Activated CD8-positive, alpha-beta T cell treated with anti-CD3 and anti-CD28 coated beads for 36 hours (primary cell): ENCODE measurements at places on chromosomes 5 and 9. TPM values are rescaled to one million over a fixed set of nuclear protein-coding genes. Genes with fewer than 3 reads are reported as not detected.

- H3K4me1 ChIP-seq: peaks cover 41% of the 10 kb centered on the region
- DNase-seq: no peak
- H3K27ac ChIP-seq: no peak overlapping the region
These were observed 190.8 kb downstream of the AUH start for GRCh38 chr9:91170951-91171350.

- no peaks in the 10 kb centered on the region for H3K4me1 ChIP-seq
- H3K27ac ChIP-seq: no peak overlapping the region
- H3K36me3 ChIP-seq: no peaks in the 10 kb centered on the region
- no peaks in the 10 kb centered on the region for H3K27me3 ChIP-seq
- DNase-seq: no peak
These were observed 329.8 kb upstream of the PDE4D start for GRCh38 chr5:60223342-60223741.

DNA sequence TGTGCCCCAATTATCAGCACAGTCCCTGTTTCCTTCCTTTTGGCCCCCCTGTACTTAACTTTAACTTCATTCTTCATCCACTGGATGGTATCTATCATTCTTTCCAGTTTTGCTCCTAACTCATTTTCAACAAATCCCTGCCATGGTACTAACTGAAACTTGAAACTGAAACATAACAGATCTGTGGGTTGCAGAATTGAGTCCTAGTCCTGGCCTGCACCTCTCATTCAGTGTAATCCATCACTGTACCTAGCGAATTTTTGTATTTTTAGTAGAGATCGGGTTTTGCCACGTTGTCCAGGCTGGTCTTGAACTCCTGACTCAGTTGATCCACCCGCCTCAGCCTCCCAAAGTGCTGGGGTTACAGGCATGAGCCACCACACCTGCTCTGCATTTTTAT is 15.3 kb upstream of the PIK3R1 start:
- no peak overlapping the region for H3K27ac ChIP-seq
- no peaks in the 10 kb centered on the region for H3K36me3 ChIP-seq
- H3K4me3 ChIP-seq: no peak overlapping the region
- H3K27me3 ChIP-seq: peaks cover 5% of the 10 kb centered on the region
- H3K4me1 ChIP-seq: peaks cover 3% of the 10 kb centered on the region

DNA sequence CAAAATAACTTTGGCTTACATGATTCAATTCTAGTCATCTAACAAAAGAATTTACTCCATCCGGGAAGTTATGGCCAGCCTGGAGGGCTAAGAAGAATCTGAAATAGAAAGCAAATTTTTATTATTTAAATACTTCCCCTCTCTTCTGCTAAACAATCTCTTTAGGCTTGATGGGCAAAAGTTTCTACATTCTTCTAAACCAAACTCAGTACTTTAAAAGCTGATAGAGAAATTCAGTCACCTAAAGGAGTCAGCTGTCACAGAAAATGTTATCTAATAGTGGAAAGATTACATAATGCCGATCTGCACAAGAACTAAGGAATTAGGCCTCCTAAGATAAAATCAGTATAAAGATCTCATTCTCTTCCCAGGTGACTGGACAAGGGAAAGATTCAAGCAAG is 32.4 kb downstream of the GNAQ start:
- H3K36me3 ChIP-seq: peaks cover 9% of the 10 kb centered on the region
- H3K27me3 ChIP-seq: no peaks in the 10 kb centered on the region
- H3K4me1 ChIP-seq: peaks cover 48% of the 10 kb centered on the region
- H3K27ac ChIP-seq: no peak overlapping the region
- DNase-seq: no peak
- no peak overlapping the region for H3K4me3 ChIP-seq

- H3K27me3 ChIP-seq: no peaks in the 10 kb centered on the region
- DNase-seq: no peak
- no peaks in the 10 kb centered on the region for H3K36me3 ChIP-seq
- H3K4me3 ChIP-seq: no peak overlapping the region
- no peak overlapping the region for H3K27ac ChIP-seq
- no peaks in the 10 kb centered on the region for H3K4me1 ChIP-seq
These were observed 368.6 kb upstream of the MPDZ start for GRCh38 chr9:13648068-13648467.

DNA sequence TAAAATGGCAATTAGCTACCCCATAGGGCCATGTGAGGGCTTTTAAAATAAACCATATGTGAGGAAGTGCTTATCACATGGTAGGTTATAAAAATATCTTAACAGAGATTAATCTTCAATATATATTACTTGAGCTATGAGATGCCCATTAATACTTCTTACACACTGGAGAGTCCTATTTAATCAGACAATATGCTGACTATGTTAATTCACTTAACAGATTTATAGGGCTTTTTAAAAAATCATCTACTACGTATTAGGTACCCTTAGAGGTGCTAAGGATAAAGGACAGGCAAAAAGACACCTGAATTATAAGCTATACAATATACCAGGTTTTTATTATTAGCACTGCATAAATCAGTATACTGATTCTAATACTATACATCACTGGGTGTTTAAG is 102.6 kb downstream of the STRBP start:
- H3K36me3 ChIP-seq: peaks cover 3% of the 10 kb centered on the region
- H3K4me3 ChIP-seq: no peak overlapping the region
- peaks cover 5% of the 10 kb centered on the region for H3K4me1 ChIP-seq
- DNase-seq: no peak
- H3K27ac ChIP-seq: no peak overlapping the region

DNA sequence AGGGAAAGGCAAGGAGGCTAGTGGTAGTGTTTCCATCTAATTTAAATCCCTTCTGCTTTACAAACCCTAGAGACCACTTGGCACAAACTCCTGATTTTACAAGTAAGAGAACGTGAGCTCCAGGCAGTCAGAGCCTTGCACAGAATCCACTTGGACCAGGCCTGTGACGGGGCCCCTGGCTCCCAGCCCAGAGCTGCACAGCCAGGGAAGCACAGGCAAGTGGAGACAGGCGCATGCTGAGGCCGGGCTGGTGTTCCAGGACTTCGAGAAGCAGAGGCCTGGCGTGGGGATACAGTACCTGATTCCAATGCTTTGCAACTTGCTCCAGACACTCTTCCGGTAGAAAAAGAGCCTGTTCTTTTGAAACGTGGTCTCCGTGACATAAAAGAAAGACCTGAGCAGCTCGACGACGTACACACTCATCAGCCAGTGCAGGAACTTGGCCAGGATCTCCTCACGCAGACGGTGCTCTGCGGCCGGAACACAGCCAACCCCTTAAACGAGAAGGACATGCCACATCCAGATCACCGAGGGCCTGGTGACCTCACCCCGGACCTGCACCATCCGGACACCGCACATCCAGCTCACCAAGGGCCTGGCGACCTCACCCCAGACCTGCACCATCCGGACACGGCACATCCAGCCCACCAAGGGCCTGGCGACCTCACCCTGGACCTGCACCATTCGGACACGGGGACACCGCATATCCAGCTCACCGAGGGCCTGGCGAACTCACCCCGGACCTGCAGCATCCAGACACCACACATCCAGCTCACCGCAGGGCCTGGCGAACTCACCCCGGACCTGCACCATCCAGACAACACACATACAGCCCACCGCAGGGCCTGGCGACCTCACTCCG is 12.5 kb downstream of the TERT start:
- H3K4me3 ChIP-seq: no peak overlapping the region
- no peaks in the 10 kb centered on the region for H3K27me3 ChIP-seq
- H3K4me1 ChIP-seq: no peaks in the 10 kb centered on the region

GRCh38 chr9:122383992-122384461 is 13.2 kb downstream of the PTGS1 start:
- H3K4me1 ChIP-seq: peaks cover 11% of the 10 kb centered on the region
- no peak overlapping the region for H3K27ac ChIP-seq
- H3K4me3 ChIP-seq: no peak overlapping the region

GRCh38 chr9:110073356-110073905 is 134.5 kb downstream of the C9orf152 start:
- no peaks in the 10 kb centered on the region for H3K36me3 ChIP-seq
- DNase-seq: no peak
- H3K4me1 ChIP-seq: no peaks in the 10 kb centered on the region
- H3K27me3 ChIP-seq: peaks cover 1% of the 10 kb centered on the region

DNA sequence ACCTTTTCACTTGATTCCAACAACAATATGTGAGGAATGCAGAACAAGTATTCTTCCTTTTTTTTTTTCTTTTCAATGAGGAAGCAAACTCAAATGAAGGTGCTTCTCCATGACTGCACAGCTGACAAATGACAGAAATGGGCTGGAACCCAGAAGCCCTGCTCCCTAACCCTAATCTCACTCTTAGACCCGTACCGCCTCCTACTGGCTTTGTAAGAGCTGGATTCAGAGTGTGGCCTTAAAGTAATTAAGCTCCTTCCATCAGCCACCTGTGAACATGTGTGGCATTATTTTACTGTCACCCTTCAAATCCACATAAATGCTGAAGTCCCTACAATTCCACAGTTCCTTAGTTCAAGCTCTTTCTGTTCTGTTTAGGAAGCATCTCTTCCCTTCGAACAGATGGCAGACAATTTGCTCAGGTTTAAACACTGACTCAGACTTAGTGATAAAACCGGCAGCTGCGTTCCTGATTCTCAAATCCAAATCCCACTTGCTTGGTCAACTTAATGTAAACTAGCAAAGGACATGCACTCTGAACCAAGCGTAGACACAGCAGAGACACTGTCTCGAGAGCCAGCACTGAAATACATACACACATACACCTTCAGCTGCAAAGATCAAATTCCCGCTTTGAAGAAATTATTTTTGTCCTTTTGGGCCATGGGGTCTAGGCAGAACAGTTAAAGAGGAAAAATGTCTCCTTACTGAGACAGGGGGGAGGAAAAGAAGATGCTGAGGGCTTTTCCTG is 316.7 kb upstream of the TLE4 start:
- no peak for DNase-seq
- no peaks in the 10 kb centered on the region for H3K4me1 ChIP-seq
- peaks cover 4% of the 10 kb centered on the region for H3K27me3 ChIP-seq
- no peak overlapping the region for H3K4me3 ChIP-seq
- no peaks in the 10 kb centered on the region for H3K36me3 ChIP-seq

DNA sequence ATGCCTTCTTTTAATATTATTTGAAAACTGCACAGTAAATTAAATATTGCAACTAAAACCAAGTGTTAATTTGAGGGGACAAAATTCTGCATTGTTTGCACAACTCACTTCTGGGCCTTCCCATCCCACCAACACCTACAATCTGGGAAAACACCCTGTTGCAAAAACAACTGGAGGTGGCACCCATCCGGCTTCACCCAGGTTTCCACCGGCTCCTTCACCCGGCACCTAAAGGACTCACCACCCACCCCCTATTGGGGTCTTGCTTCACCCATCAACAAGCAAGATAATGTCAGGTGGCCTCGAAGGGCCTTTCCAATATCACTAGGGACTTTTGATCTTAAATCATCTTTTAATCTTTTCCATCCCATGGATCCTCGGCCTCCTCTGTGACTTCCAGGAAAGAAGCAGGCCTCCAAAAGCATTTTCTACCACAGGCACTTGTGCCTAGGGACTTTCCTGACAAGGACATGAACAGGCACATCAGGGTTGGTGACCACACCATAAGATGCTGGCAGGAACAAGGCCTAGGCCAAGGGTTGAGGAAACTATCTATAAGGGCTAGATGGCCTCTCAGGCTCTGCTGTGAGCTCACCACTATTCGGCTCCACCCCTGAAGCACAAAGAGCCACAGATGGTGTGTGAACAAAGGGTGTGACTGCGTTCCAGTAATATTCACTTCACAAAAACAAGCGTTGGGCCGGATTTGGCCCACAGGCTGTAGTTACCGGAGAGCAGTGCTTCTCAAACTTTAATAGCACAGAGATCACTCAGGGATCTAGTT is 205.1 kb downstream of the AUH start:
- peak; percentile 34 for DNase-seq
- peaks cover 31% of the 10 kb centered on the region for H3K36me3 ChIP-seq
- H3K27me3 ChIP-seq: no peaks in the 10 kb centered on the region
- H3K4me3 ChIP-seq: no peak overlapping the region
- peaks cover 60% of the 10 kb centered on the region for H3K4me1 ChIP-seq
- peak overlapping the region; percentile 84 for H3K27ac ChIP-seq

GRCh38 chr5:44821164-44821563 is 12.4 kb downstream of the MRPS30 start:
- peaks cover 45% of the 10 kb centered on the region for H3K36me3 ChIP-seq
- no peak overlapping the region for H3K27ac ChIP-seq
- H3K4me3 ChIP-seq: no peak overlapping the region
- DNase-seq: no peak

DNA sequence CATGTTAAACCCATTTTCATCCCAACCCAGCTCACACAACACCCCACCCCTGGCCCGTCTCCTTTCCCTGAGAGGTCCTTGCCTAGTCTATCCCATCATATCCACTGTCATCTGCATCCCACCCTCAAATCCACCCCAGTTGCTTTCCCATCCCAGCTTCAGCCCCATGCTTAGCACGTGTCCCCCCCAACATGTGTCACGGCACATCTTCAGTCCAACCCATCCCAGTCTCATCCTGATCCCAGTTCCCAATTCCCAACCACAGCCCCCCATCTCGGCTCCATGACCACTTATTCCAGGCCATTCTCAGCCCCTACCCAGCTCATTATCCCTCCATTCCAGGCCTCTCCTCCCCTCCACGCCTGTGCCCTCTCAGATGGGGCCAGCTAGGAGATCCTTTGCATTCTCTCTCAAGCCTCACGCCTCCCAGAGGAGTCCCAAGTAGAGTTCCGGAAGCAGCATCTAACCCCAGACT is 605 bp upstream of the DBN1 start:
- peak overlapping the region; percentile 56 for H3K27ac ChIP-seq
- no peaks in the 10 kb centered on the region for H3K27me3 ChIP-seq
- H3K4me1 ChIP-seq: peaks cover 63% of the 10 kb centered on the region
- peak overlapping the region; percentile 61 for H3K4me3 ChIP-seq

GRCh38 chr5:14666357-14666756 is 1.8 kb downstream of the OTULIN start:
- H3K4me3 ChIP-seq: peak overlapping the region; percentile 96

- no peak overlapping the region for H3K4me3 ChIP-seq
- H3K27me3 ChIP-seq: no peaks in the 10 kb centered on the region
- no peak for DNase-seq
- H3K4me1 ChIP-seq: peaks cover 2% of the 10 kb centered on the region
- H3K36me3 ChIP-seq: peaks cover 9% of the 10 kb centered on the region
These were observed 5.8 kb downstream of the TRUB2 start for GRCh38 chr9:128316421-128316820.

DNA sequence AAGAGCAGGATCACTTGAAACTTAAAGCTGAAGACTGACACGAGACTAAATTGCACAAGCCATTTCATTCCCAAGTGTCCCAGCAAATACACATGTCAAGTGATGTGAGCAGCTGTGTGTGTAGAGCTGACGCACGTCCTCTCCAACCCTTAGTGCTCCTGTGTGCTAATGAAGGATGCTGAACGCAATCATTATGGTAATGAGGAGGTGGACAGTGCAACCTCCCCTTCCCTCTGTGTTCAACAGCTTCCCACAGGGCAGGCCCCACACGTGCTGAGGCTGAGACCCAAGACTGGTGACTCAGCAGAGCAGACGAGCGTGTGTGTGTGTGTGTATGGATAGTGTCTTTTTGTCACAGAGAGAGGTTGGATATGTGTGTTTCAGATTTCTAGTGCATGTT is 702.1 kb downstream of the SEMA5A start:
- H3K27me3 ChIP-seq: no peaks in the 10 kb centered on the region
- H3K27ac ChIP-seq: no peak overlapping the region
- no peaks in the 10 kb centered on the region for H3K4me1 ChIP-seq

Gene OSMR
- not detected for total RNA-seq

Gene FABP6
- total RNA-seq: not detected

Gene WDR5
- total RNA-seq: 50.9 TPM

Gene ALDH1A1
- total RNA-seq: not detected

Gene C9orf153
- total RNA-seq: 0.16 TPM

Gene GRK6
- 133 TPM for total RNA-seq

Gene NDST1
- 3.3 TPM for total RNA-seq

Gene GCNT4
- 2.1 TPM for total RNA-seq

Gene PCDHA7
- total RNA-seq: not detected

Gene ANXA2R
- total RNA-seq: 10.4 TPM

Gene GPR151
- not detected for total RNA-seq
